Activated CD8-positive, alpha-beta memory T cell treated with anti-CD3 and anti-CD28 coated beads for 4 hours (primary cell): ENCODE measurements at places on chromosomes 7 and 10.

GRCh38 chr10:72508033-72508432, 117.8 kb downstream of the MICU1 start:
- DNase-seq = no peak

DNA sequence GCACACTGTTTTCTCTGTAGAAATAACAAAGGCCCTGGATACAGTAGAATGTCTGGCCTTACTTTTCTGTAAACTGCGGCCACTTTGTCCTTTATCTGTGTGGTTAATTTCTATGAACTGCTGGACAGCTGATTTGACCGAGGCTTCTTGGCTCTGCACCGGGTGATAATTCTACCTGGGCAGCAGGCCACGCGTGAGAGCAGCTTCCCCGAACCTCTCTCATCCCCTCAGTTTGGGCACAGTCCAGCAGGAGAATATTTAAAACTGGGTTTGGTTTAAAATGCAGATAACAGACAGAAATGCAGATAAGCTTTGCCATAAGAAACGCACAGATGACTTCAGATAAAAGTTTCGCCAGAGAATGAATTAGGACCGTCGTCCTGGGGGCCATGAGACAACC, 81.0 kb downstream of the CELF2 start:
- DNase-seq = no peak

- peak; percentile 24 for DNase-seq
Measured at GRCh38 chr7:7639847-7640220, 718 bp upstream of the UMAD1 start.

DNA sequence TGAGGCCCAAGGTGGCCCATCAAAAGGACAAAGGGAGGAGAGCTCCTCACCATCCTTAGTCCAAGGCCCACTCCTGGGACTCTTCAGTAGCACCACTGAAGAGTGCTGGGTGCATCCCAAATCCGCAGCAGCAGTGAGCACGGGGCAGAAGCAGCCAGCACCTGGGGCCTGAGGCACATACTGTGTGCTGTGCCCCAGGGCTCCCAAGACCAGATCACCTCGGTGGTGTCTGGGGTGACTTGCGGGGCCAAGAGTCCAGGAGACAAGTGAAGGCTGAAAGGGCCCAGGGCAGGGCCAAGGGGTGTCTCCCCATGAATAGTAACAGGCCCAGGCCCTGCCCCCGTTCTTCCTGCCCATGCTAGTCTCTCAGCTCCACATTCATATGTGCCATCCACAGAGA, 59.9 kb upstream of the INSIG1 start:
- no peak for DNase-seq

DNA sequence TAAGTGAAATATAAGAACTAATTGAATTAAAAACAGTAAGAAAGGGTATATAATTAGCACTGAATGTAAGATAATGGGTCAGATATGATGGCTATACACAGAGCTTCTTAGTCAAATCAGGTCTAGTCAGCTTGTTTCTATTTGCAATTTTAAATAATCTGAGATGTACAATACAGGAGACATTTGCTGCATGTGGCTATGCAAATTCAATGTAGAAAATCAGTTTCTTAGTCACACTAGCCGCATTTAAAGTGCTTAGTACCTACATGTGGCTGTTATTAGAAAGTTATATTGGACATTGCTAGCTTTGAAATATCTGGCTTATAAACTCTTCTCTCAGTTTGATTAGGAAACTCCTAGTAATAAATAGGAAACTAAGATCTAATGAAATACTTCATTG, 25.3 kb downstream of the CCDC7 start:
- no peak for DNase-seq

GRCh38 chr10:94183666-94184264, 179.0 kb downstream of the NOC3L start:
- no peak for DNase-seq

GRCh38 chr10:86635402-86635801, 18.9 kb upstream of the OPN4 start:
- no peak for DNase-seq

GRCh38 chr7:16271355-16271915, 149.9 kb downstream of the CRPPA start:
- DNase-seq = no peak

GRCh38 chr7:44944821-44945220, 34.0 kb downstream of the MYO1G start:
- no peak for DNase-seq

DNA sequence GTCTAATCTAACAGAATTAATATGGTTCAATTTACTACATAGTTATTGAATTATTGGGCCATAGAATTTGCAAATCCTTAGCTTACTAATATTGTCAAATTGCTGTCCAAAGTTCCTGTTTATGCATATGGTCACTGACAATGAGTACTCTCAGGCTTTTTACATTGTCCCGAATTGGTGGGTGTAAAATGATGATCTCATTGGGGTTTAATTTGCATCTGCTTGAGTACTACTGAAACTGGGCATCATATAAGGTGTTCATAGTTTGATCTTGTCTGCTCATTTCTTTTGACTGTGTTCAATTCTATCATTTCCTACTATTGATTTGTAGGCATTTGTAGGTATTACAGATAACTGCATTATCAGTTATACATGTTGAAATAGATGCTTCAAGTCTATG, 12.7 kb downstream of the ABCA13 start:
- DNase-seq = no peak

DNA sequence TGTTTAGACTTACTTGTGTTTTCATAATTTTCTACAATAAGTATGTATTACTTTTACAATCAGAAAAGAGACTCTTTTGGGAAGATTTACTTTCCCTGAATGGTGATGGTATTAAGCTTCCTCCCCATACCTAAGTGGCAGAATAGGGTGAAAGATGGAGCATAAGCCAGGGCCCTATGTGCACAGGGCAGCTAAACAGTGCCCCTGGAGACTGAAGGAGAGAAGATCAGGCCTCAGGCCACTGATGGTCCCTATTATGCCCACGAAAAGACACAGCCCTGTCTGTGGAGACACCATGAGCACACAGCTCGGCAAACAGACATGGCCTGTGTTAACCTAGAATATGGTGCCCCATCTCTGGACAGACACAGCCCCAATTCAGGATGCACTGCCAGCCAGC, 139.4 kb downstream of the OAT start:
- DNase-seq = no peak

GRCh38 chr10:27451054-27451453, 53.0 kb upstream of the RAB18 start:
- DNase-seq = no peak

DNA sequence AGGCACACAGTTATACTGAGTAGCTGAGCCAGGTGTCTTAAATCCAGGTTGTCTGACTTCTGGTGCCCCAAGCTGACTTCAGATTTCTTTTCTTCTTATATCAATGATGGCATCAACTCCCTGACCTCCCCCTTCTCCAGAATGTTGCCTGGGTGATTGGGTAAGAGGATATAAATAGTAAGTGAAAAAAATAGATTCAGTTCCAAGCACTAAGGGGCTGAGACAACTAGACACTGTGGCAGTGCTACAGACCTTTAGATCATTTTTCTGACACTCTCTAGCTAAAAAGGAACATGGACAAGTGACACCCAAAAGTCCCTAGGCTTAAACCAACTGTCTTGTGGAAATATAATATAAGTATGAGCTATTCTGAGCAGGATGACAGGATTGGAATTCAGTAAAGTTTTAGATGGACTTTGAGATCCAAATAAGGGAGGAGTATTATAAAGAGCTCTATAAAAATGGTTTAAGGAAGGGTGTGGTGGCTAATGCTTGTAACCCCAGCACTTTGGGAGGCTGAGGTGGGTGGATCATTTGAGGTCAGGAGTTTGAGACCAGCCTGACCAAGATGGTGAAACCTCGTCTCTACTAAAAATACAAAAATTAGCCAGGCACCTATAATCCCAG, 589.1 kb upstream of the GALNT17 start:
- no peak for DNase-seq

DNA sequence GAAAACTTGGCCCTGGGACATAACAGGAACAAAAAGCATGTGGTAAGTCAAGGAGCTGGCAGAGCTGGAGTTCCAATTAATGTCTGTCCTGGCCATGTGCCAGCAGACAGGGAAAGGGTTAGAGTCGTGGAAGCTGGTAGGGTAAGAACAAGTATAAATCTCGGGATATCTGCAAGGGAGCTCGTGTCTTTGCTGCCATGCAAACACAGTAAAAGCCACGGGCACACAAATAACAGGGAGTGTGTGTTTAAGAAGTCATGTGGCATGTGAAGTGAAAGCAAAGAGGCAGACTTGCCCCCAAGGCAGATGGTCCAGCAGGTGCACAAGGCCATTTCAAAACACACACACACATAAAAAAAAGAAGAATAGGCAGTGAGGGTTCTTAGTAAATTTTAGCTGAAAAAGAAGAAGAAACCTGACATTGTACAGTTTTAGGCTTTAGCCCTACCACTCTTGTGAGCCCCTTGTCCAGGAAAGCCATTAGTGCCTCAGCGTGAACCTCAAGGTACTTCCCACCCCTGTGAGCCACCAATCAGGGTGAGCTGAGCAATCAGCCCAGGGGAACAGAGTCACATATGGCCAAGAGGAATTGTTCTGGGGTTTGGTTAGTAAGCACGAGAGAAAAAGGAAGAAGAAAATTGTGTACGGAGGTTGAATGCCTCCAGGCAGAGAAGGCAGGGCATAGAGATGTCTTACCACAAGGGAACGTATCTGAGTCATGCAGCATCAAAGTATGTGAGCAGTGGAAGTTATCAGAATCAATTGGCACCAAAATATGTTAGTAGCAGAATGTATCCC, 32.8 kb upstream of the ARHGAP12 start:
- no peak for DNase-seq

DNA sequence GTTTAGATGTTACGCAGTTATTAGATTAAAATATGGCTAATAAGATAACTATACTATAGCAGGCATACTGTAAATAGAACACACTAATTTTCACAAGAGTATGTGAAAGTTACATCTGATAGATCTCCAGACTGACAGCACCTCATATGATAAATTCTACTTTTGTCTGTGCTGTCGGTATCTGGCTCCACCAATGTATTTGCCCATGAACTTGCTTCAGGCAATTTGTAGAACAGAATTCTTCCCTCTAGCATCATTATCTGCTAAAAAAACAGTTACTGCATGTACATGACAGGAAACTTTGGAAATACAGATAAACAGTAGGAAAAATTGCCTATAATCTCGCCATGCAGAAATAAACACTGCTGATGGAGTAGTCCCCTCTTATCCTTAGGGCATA, 137.7 kb downstream of the WNT2 start:
- DNase-seq = no peak

DNA sequence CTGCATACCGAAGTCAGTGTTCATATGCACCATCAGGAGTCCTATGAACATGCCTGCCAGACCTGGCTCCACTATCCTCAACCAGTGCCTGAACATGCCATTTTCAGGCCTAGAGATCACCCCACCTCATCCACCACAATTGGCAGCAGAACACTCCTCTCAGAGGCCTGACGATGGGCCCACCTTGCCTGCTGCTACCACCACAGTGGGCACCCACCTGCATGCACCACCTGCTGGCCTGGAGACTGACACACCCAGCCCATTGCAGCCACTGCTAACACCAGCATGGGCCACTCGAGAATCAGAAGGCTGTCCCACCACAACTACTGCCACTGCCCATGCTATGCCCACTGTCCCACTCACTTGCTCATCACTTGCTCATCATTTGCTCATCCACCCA, 130.7 kb upstream of the FAM13C start:
- DNase-seq = no peak

- no peak for DNase-seq
Measured at GRCh38 chr7:2826771-2827170, 17.3 kb downstream of the GNA12 start.

DNA sequence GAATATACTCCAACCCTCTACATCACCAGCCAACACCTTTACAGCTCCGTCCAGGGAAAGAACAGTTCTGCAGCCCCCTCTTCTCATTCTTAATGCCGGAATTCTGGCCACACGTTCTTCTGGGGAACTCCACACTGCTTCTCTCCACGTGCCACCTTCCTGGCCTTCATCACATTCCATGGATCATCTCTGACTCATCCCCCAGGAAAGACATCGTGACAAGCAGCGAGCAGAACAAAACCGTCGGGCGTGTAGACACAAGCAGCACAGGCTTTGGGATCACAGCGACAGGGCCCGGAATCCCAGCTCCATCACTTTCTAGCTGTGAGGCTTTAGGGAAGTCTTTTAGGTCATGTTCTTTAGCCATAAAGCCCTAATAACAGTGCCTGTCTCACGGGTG, 590.3 kb upstream of the FOXK1 start:
- no peak for DNase-seq
